Jurkat, Clone E6-1 (cell line): ENCODE measurements at places on chromosomes 6 and 20.

GRCh38 chr6:140560671-140561070 lies 1186.2 kb upstream of the CITED2 start:
- DNase-seq, result no peak

DNA sequence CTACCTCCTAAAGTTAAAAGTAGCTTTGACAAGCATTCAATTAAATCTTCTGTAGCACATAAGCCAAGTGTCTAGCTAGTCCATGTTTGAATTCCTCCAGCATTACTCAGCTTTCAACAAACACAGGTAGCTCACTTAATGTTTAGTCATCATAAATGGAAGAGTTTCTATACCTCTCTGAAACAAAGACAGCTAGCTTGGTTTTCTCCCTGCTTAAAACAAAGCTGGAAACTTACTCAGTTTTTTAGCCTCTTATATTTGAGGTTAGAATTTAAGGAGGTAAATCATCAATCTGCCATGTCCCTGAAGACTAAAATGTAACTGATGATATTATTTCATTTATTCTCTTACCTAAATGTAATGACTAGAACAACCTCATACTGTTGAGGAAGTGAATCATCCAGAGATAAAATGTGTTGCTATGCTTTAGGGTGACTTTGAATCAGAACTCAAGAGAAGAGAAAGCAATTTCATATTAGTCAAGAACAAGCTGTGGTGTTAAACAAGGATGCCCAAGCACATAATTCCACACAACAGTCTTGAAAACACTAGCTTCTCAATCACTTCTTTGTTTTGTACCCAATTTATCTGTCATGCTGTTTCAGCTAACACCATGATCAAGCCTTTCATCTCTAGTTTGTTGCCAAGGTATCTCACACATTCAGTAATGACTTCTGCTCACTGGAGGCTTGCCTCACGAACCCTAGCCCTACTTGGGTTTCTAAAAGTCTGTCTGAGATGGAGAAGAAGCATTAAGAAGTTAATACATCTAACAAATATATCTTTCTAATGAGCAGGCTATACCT lies 251.9 kb downstream of the EPM2A start:
- no peak for DNase-seq

- no peak for DNase-seq
Measured at GRCh38 chr6:163449076-163449475, 34.6 kb downstream of the QKI start.

GRCh38 chr6:122322824-122323223 lies 76.6 kb upstream of the HSF2 start:
- DNase-seq, result no peak

DNA sequence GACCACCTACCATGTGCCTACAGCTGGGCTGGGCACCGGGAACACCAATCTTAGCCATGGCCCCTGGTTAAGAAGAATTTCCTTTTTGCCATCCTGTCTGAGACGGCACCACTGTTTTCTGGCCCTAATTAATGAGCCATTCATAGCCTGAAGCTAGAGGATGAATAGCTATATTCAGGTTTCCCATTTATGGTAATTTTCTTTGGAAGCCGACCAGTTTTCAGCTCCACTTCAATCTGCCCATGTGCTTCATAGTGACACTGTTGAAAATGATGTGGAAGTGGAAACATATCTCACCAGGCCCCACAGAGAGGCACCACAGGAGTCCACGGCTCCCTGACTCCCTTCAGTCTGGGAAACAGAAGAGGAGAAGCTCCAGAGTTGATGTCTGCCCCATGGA lies 22.6 kb upstream of the ULBP3 start:
- DNase-seq, result no peak

GRCh38 chr6:37168811-37169495 lies 999 bp upstream of the PIM1 start:
- DNase-seq, result no peak

DNA sequence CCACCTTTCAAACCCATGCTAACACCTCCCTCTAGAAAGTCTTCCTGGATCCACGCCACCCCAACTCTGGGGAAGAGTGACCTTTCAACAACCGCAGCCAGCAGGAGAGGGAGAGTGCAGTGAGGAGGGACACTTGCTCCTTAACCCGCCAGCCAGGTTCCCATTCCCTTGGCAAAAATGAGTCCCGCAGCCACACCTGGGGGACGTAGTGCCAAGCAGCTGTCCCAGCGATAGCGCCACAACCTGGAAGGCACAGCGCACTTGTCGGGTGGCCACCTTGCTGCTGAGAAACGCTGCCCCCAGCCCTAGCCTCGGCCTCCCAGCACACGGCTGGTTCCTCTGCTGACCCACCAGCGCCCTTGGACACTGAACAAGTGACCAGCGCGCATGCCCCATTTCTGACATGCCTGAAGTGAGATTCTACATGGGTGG lies 119.3 kb downstream of the JPH2 start:
- DNase-seq, result no peak

GRCh38 chr6:48099713-48100587 lies 11.0 kb downstream of the PTCHD4 start:
- DNase-seq, result no peak

- no peak for DNase-seq
Measured at GRCh38 chr6:16228709-16229665, 9.4 kb upstream of the GMPR start.

DNA sequence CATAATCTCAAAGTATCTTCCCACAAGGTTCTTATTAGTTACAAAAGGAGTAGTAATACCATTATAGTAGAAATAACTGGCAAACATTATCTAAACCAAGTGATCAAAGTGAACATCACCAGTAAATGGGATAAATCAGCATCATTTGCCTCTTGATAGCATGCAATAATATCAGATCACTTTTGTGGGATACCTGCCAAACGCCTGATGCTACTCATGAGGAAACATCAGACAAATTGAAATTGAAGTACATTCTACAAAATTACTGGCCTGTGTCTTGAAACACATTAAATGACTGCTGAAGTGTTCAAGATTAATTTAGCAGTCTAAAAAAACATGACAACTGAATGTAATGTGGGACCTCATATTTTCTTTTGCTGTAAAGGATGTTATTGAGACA lies 208.1 kb downstream of the TINAG start:
- DNase-seq, result no peak

GRCh38 chr20:4297127-4297826 lies 281.9 kb upstream of the RNF24 start:
- peak; percentile 54 for DNase-seq

GRCh38 chr20:41408156-41408794 lies 41.7 kb upstream of the EMILIN3 start:
- DNase-seq, result peak; percentile 11

- DNase-seq, result no peak
Measured at GRCh38 chr6:45480752-45481415, 103.2 kb upstream of the SUPT3H start.

- no peak for DNase-seq
Measured at GRCh38 chr6:117561128-117561527, 41.2 kb downstream of the GOPC start.

DNA sequence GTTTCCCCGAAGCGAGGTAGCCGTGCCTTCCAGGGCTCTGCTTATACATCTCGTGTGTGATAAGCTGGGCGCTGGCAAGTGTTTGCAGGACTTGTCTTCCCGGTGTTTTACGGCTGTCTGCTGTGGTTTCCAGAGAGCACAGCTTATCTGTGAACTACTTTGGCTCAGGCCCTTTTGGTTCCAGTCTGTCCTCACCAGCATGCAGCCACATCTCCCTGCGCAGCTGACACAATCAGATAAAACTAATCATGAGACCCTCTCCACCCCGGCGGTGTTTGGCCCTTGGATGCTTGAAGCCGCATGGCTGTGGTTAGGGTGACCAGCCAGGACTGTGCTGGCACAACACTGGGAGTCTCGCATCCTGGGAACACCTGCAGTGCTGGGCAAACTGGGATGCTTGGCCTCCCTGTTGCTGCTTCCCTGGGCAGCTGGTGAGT lies 241.8 kb upstream of the FOXQ1 start:
- no peak for DNase-seq
